ENCODE measurements at places on chromosomes 5 and 9.

DNA sequence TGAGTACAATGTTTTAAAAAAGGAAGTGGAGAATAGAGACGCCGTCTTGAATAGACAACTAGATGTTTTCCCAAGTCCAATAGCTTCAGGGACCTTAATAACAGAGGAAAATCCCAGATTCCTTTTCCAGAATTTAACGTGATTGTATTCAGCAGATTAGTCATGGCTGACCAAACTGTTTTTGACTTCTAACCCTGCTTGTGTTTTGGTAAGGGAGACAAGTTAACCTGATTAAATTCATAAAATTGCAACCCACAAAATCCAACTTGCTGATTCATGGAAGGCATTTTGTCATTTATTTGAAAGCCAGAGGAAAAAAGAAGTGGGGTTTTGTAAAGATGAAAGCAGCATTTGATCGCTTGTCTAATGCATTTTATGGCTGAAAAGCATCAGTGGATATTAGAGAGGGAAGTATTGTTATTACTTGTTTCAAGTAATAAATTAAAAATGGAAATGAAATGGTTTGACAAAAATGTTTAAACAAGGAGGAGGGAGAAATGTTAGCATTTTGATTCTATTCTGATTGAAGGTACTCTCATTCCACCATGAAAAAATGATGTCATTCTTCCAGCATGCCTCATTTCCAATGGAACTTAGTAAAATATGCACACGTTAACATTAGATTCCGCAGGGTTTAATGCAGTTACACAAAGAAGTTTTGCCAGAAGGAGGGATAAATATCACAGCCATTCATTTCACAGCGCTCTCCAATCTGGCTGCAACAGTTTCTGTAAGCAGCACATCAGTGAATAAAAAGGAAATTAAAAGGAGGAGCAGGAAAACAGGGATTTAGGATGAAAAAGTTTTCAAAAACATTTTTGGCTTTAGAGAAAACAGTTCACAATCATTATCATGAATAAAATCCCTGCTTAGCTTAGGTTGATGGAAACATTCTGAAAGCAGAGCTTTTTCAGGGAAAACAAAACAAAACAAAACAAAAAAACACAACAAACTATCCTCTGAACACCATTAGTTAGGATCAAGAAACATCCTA, 314.7 kb downstream of the PRR16 start:
- H3K4me3 ChIP-seq: no peak overlapping the region
- no peak for DNase-seq
- H3K27ac ChIP-seq: no peak overlapping the region
- H3K4me1 ChIP-seq: no peaks in the 10 kb centered on the region
- H3K27me3 ChIP-seq: no peaks in the 10 kb centered on the region

DNA sequence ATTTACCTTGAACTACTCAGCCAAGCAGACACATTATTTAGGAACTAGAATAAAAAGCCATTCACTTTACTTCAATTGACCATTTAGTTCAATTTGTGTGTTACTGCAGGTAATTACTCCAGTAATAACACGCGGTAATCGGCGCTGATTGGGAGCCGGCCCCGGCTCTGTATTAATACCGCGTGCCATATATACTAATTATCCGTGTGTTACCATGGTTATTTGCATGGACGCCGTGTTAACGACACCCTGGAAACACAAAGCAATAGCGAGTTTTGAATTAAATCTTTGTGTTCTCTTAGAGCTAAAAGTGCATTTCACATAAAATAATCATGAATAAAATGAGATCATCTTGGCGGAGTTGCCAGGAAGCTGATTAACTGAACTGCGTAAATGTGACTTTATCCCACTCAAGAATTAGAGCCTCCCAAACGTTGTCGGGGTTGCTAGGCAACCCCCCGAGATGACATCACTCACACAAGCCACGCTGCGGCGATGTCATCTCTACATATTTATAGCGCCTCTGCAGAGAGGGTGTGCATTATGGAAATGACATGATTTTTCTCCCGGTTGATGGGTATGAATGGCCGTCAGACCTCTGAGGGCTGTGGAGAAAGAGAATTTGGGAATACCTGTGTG, 41.4 kb upstream of the RNU6ATAC start:
- no peak overlapping the region for H3K4me3 ChIP-seq
- H3K4me1 ChIP-seq: peaks cover 10% of the 10 kb centered on the region
- no peak overlapping the region for H3K27ac ChIP-seq
- H3K27me3 ChIP-seq: peaks cover 24% of the 10 kb centered on the region
- DNase-seq: no peak

GRCh38 chr5:152811988-152812387, 406.9 kb upstream of the NMUR2 start:
- no peaks in the 10 kb centered on the region for H3K36me3 ChIP-seq
- no peak for DNase-seq
- H3K27me3 ChIP-seq: no peaks in the 10 kb centered on the region

DNA sequence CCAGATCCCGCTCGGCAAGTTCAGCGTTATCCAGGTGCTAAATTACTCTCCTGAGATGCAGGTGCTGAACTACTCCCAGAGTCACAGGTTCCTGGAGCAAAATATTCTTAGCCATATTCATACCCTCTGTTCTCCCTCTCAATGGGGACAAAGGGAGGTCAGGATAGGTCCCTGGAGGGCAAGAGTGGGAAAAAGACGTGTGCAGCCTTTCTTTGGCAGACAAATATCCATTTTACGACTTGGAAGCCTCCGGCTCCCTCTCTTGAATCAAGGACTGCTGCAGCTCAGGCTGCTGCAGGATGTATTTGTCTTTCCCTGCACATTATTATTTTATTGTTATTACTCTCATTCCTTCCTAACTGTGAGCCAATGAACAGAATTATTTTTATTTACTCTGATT, 590.2 kb downstream of the NR2F1-AS1 start:
- no peaks in the 10 kb centered on the region for H3K4me1 ChIP-seq
- no peaks in the 10 kb centered on the region for H3K36me3 ChIP-seq
- H3K27me3 ChIP-seq: no peaks in the 10 kb centered on the region
- no peak overlapping the region for H3K27ac ChIP-seq
- no peak for DNase-seq

- no peak overlapping the region for H3K4me3 ChIP-seq
- H3K4me1 ChIP-seq: no peaks in the 10 kb centered on the region
- H3K36me3 ChIP-seq: no peaks in the 10 kb centered on the region
- no peaks in the 10 kb centered on the region for H3K27me3 ChIP-seq
- no peak overlapping the region for H3K27ac ChIP-seq
These were observed 148.5 kb downstream of the ISOC1 start for GRCh38 chr5:129243039-129243438.

- H3K4me3 ChIP-seq: no peak overlapping the region
- H3K27me3 ChIP-seq: no peaks in the 10 kb centered on the region
- no peak for DNase-seq
- H3K4me1 ChIP-seq: peaks cover 14% of the 10 kb centered on the region
- peaks cover 9% of the 10 kb centered on the region for H3K36me3 ChIP-seq
- H3K27ac ChIP-seq: no peak overlapping the region
These were observed 1.1 kb downstream of the ICE1 start for GRCh38 chr5:5423586-5423985.

DNA sequence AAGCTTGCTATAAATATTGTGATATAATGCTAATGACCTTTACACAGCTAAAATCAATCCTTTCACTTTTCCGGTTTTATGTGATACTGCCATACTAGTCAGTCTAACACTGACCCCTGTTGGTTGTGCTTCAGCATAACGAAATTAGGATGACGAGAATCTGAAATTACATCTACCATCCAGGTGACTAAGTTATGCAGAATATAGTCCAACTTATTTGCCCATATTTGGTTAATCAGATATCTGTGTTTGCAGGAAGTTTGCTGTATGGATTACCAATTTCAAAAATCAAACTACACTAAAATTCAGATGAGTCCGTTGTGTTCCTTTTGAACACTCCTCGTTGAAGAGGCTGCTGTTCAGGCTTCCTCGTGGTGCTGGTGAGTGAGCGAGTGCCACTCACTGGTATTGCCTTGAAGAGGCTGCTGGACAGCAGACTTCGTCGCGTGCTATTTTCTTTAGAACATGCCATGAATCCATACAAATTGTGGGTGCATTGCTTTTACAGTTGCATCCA, 32.5 kb downstream of the TENT4A start:
- H3K27ac ChIP-seq: no peak overlapping the region
- peak; percentile 25 for DNase-seq
- no peak overlapping the region for H3K4me3 ChIP-seq

All from stimulated activated naive B cell treated with anti-CD40 and anti-IgM and Interleukin-4, amounts not matched to agents 10 μg/mL and 1 μg/mL and 100 μg/mL, for 72 hours (primary cell).